AG10803 (cell line): ENCODE measurements at places on chromosomes 5 and 9.

DNA sequence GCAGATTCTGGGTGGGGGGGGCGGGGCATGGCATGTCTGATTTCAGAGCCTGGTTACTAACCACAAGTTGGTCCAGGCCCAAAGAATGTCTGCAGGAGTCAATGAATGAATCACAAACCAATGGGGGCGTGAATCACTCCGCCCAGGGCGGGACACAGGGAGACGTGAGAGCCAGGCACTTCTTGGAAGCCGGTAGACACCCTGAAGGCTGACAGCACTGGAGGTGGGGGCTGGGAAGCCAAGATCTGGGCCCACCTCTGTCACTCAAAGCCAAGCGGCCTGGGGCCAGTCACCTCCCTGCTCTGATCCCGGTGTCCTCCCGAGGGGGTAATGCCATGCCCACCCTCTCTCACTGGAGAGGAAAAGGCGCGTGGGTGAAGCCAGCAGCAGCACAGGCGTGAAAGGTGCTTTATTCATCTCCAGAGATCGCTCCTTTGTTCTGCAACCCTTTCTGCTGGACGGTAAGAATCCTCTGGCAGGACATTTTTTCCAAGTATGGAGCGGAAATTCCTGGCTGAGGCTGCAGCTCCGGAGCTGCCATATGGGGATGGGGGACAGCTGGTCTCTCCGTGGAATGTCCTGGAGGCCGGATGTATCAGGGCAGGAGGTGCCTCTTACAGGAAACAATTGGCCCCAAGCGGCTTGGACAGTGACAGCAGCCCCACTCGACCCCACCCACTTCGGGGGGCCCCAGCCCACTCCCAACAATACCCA is 85.0 kb downstream of the STK10 start:
- peak; percentile 95 for DNase-seq

GRCh38 chr9:91948101-91948596 is 1.9 kb downstream of the ROR2 start:
- no peak for DNase-seq

GRCh38 chr9:78073722-78074121 is 42.1 kb upstream of the GNAQ start:
- no peak for DNase-seq

- no peak for DNase-seq
Measured at GRCh38 chr5:77483682-77484081, 8.4 kb downstream of the WDR41 start.

- no peak for DNase-seq
Measured at GRCh38 chr5:177303925-177304391, 359 bp downstream of the PRELID1 start.

DNA sequence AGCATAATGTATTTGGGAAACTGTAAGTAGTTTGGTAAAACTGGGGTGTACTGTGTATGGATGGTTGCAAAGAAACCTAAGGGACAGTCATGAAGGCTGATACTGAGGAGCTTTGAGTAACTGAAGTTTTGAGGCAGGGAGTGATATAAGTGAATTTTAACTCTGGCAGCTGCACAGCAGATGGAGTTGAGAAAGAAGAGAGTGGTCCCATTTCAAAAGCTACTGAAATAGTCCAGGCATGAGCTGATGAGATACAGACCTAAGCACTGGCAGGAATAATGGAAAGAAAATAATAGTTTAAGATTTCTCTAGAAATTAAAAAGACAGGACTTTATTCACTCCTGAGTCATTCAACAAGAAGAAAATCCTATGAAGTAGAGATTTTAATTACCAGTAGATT is 232.0 kb downstream of the CHSY3 start:
- DNase-seq: peak; percentile 56

DNA sequence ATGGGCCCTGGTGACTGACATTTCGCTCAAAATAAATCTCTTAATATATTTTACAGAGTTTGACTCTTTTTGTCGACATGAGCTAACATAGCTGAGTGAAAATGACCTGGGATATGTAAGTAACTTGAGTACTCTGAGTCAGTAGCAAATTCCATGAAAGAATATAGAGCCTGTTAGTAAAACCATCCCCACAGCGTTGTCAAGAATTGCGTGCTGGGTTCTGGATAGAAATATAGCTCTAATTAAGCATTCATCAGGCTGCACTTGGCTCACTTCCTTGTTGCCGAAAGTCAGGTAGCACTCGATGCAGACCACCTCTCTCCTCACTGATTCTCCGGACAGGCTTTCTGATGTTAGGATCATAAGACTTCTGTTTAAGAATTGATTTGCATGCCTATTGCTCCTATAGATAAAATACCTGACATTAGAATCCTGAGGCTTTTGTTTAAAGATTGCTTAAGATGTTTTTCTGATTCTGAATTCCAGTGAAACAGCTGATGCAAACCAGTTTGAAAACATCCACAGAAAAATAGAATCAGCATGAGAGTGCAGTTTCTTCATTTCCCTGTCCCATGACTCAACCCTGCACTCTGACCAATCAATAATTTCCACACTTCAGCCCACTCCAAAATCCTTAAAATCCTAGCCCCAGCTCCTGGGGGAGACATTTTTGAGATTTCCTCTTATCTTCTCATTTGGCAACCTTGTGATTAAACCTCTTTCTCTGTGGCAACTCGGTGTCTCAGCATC is 310.6 kb downstream of the DIRAS2 start:
- peak; percentile 87 for DNase-seq

DNA sequence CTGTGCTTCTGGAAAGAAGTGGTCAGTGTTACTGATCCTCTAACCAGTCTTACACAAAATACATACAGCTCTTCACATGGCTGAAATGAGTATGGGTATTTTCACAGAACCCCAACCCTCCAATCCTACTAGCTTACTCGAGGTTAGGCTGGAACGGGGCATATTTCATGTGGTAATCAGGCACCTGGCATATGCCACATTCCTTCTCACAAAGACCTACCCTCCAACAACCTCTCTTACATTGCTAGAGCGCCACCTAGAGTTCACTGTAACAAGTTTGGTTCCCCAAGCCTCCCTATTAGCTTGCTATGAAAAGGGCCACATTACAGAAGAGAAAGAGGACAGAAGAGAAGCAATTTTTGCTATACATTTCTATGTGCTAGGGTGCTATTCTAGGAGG is 597.3 kb downstream of the PRELID2 start:
- peak; percentile 12 for DNase-seq

DNA sequence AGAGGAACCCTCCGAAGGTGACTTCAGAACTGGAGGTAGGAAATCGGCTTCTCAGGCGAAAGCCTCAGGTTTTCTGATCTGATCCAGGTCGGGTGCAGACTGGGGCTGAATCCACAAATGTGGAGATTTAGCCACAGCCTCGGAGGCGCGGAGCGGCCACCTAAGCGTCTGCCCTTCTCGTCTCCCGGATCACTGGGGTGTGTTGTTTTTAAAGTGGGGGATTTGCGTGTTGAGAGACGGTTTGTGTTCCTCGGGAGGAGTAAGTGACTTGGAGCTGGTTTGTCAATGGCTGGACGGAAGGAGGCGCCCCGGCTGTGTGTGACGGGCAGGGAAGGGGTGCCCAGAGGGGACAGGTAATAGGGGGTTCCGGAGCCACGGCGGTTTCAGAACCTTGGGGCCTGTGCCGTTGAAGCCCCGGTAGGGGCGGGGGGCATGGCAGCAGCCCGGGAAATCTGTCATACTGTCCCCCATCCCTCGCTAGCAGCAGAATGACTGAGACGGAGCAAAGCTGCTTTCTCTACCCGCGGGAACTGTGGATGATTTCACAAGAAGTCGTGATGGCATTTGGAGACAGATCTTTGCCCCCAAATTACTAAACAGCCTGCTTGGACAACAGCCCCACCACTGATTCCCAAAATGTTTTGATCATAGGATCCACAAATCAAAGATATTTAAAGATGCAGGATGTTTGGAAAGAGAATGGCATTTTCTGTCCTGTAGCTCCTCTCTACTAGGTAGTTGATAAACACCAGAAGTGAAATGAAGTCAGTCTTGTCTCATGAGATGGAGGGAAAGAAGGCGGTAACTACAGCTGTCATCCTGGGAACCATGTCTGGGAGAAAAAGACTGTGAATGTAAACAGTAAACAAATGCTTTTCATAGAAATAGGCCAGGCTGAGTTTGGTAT is 216.5 kb downstream of the PDZD2 start:
- DNase-seq: no peak

GRCh38 chr5:171386861-171387344 is 746 bp upstream of the NPM1 start:
- DNase-seq: no peak

DNA sequence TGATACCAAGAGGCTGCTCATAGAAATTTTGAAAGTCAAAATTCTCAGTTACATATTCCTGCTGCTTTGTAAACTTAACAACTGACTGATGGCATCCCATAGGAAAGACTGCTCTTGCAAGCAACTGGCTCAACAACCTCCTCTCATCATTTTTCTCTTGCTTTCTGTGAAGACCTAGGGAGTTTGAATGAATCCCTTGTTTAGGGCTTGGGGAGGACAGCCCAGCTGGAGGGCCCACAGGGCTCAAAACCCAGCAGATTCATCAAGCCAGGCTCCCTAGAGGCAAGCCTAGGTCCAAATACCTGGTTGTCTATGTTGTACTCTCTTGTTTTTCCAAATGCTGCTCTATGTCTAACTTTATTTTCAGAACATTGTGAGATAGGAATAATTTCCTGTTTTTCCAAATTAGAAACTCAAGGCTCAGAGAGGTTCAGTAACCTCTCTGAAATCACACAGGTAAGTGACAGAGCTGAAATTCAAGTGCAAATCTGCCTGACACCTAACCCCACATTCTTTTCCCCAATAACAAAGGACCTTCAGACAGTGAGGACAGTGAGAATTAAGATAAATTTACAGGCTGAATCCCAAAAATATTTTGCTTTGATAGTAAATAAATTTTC is 558.9 kb upstream of the KLF4 start:
- DNase-seq: no peak

GRCh38 chr5:133664422-133664821 is 52.1 kb upstream of the FSTL4 start:
- peak; percentile 1 for DNase-seq

- DNase-seq: no peak
Measured at GRCh38 chr5:95864944-95865504, 42.5 kb upstream of the GLRX start.

DNA sequence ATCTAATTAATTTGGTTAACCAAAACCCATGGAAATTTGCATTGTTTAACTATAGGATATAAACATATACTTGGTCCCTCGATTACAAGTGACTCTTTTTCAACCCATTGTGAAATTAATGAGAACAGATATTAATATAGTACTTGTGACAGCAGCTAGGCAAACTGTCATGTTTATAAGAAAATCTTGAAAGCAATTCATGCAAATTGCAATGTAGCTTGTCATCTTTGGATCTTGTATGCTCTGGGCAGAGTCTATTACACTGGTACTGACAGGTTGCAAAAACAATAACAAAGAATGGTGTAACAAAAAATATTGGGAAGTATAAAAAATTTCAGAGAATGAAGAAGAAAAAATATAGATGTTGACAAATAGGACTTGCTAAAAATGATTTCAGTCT is 941.0 kb downstream of the DNAH5 start:
- no peak for DNase-seq

- no peak for DNase-seq
Measured at GRCh38 chr9:108677776-108678175, 178.0 kb downstream of the ACTL7B start.

DNA sequence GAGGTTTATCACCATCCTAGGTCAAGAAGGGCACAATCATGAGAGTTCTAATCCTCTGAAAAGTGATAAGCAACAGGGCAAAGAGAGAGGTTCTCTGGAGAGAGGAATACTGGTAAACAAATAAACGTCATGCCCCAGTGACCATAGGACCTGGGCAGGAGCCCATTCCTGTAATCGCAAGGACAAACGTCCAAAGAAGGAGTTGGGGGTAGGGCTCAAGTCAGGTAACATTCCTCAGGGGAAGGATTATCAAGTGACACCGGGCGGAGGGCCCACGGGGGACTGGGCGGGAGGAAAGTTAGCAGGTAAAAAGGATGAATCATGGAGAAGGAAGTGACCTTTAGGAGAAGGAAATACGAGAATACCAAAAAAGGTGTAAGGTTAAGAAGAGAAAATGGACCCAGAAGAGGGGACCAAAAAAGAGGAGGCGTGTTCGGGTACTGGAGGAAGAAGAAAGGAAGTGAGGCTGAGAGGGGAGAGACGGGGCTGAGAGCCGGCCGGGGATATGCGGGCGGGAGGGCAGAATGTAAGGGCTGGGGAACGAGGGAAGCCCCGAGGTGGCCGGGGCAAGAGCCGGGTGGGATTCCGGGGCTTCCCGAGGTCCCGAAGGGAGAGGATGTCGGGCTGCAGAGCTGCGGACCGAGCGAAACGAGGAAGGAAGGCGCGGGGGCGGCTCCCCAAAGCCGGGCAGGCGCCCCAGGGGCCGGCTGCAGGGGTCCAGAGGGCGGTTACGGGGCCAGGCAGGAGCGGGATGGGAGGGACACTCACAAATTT is 583 bp downstream of the DIAPH1 start:
- no peak for DNase-seq

DNA sequence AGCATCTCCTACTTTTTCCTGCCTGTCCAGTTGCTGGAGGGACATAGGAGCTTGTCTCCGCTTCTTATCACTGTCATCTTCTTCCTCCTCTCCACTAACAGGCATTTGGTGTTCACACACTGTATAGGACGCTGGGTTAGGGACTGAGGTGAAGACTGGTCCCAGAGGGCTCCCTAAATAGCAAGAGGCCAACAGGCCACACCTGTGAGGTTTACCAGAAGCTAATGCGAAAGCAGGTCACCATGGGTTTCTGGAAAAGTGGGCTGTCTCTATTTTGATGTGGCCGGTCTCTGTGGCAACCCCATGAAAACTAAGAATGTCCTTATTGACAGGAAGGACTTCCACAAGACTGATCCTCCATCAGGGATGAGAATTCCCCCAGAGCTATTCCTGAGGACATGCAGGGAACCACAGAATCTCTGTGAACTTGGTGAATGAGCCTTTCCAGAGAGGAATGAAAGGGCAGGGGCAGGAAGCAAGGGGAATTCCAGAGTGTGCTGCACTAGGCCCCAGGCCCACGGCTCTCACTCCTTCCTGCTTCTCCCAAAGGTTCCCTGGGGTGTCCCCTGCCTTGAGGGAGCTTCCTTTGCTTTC is 61.7 kb downstream of the DAP start:
- DNase-seq: no peak

DNA sequence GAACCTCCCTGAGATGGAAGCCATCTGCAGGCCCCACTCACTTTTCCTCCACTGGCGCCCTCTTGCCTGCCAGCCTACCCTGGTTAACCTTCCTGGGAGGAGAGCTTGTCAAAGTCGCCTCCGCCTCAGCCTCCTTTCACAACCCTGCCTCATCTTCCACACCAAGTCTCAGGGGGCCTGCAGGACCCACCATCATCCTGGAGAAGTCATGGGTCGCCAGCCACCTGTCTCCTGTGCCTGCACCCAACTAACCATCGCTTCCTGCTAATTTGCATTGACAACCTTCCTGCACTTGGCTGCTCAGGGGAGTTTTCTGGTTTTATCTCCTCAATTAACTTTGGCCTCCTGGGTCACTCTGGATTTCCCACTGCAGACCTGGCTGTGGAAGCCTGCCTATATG is 52.8 kb upstream of the GRHPR start:
- DNase-seq: no peak
